A549 treated with AZD2906 at 1 μM for 4 hours (cell line): ENCODE measurements at places on chromosomes 6 and 20. TPM values are rescaled to one million over a fixed set of nuclear protein-coding genes. Genes with fewer than 3 reads are reported as not detected.

The NTSR1 gene
- total RNA-seq, result 0.05 to 0.12 TPM (median 0.09 TPM) in 5 replicates

The SNHG17 gene
- 178 to 218 TPM (median 201 TPM) in 5 replicates for total RNA-seq

The DLL1 gene
- 0.14 to 0.37 TPM (median 0.23 TPM) in 5 replicates for total RNA-seq

The ATRN gene
- total RNA-seq, result 20.0 to 25.5 TPM (median 24.2 TPM) in 5 replicates

The LST1 gene
- 0.14 to 0.41 TPM (median 0.29 TPM) in 5 replicates for total RNA-seq

The POLR3F gene
- total RNA-seq, result 14.0 to 25.0 TPM (median 14.3 TPM) in 5 replicates

The KIZ gene
- 3.3 to 5.4 TPM (median 3.9 TPM) in 5 replicates for total RNA-seq

The EPHA7 gene
- 0.03 to 0.13 TPM (median 0.06 TPM) in 5 replicates for total RNA-seq

The ZSCAN16 gene
- total RNA-seq, result 3.6 to 4.7 TPM (median 4.0 TPM) in 5 replicates

The VGLL2 gene
- total RNA-seq, result not detected in 5 replicates

The OXT gene
- total RNA-seq, result not detected in 5 replicates

The GSTA3 gene
- total RNA-seq, result not detected in 5 replicates

The SF3B5 gene
- total RNA-seq, result 177 to 233 TPM (median 223 TPM) in 5 replicates

The PRICKLE4 gene
- total RNA-seq, result 0.74 to 1.7 TPM (median 0.76 TPM) in 5 replicates

The CCND3 gene
- total RNA-seq, result 113 to 169 TPM (median 147 TPM) in 5 replicates

The SERPINB6 gene
- 124 to 133 TPM (median 129 TPM) in 5 replicates for total RNA-seq

The PRDM13 gene
- 0.77 to 1.3 TPM (median 0.96 TPM) in 5 replicates for total RNA-seq

The BACH2 gene
- total RNA-seq, result 0.51 to 1.2 TPM (median 1.1 TPM) in 5 replicates

The ZKSCAN3 gene
- total RNA-seq, result 1.4 to 1.9 TPM (median 1.7 TPM) in 5 replicates

The C6orf89 gene
- 15.1 to 17.9 TPM (median 17.4 TPM) in 5 replicates for total RNA-seq

The BFSP1 gene
- 3.7 to 4.2 TPM (median 4.0 TPM) in 5 replicates for total RNA-seq

The ELOVL2 gene
- total RNA-seq, result 5.2 to 6.5 TPM (median 6.5 TPM) in 5 replicates

The ADGRB3 gene
- not detected in 5 replicates for total RNA-seq

The RBBP8NL gene
- total RNA-seq, result 0.91 to 1.5 TPM (median 1.2 TPM) in 5 replicates

The POPDC3 gene
- 19.8 to 23.7 TPM (median 22.1 TPM) in 5 replicates for total RNA-seq

The CRIP3 gene
- total RNA-seq, result 0.27 to 0.62 TPM (median 0.37 TPM) in 5 replicates

The OLIG3 gene
- total RNA-seq, result not detected in 5 replicates

The SYCP2 gene
- 0.25 to 0.60 TPM (median 0.42 TPM) in 5 replicates for total RNA-seq

The PDYN gene
- total RNA-seq, result 0.03 TPM in 1 of 5 replicates, not detected in the others

The LY6G6F gene
- total RNA-seq, result not detected in 5 replicates

The CCR6 gene
- total RNA-seq, result 0.08 TPM in 1 of 5 replicates, not detected in the others

The HFE gene
- 10.4 to 12.3 TPM (median 11.8 TPM) in 5 replicates for total RNA-seq

The CEP85L gene
- total RNA-seq, result 1.1 to 1.7 TPM (median 1.6 TPM) in 5 replicates

The MRPS18B gene
- total RNA-seq, result 70.3 to 114 TPM (median 72.6 TPM) in 5 replicates

The C20orf202 gene
- total RNA-seq, result 0.08 TPM in 1 of 5 replicates, not detected in the others

The C20orf204 gene
- total RNA-seq, result 0.10 to 0.56 TPM (median 0.41 TPM) in 5 replicates

The FUT9 gene
- not detected in 5 replicates for total RNA-seq

The SLC17A9 gene
- total RNA-seq, result 0.02 to 0.16 TPM (median 0.13 TPM) in 5 replicates

The DDO gene
- total RNA-seq, result 0.06 to 0.14 TPM (median 0.11 TPM) in 4 of 5 replicates, not detected in the other

The RAET1G gene
- total RNA-seq, result 6.4 to 11.6 TPM (median 8.5 TPM) in 5 replicates

The RAB44 gene
- 0.02 to 0.07 TPM (median 0.05 TPM) in 4 of 5 replicates, not detected in the other for total RNA-seq

The CYP21A2 gene
- 0.06 TPM in 1 of 5 replicates, not detected in the others for total RNA-seq

The IP6K3 gene
- 1.5 to 2.5 TPM (median 2.4 TPM) in 5 replicates for total RNA-seq

The EFCAB8 gene
- 0.01 TPM in 1 of 5 replicates, not detected in the others for total RNA-seq

The FAM209B gene
- total RNA-seq, result 0.20 to 0.40 TPM (median 0.33 TPM) in 5 replicates

The MRAP2 gene
- 1.2 to 1.8 TPM (median 1.6 TPM) in 5 replicates for total RNA-seq

The ERVFRD-1 gene
- total RNA-seq, result not detected in 5 replicates
